SK-N-SH (cell line): ENCODE measurements at places on chromosomes 6 and 20. TPM values are rescaled to one million over a fixed set of nuclear protein-coding genes. Genes with fewer than 3 reads are reported as not detected.

GRCh38 chr6:39128106-39128505 is 13.1 kb upstream of the SAYSD1 start:
- DNase-seq = no peak

DNA sequence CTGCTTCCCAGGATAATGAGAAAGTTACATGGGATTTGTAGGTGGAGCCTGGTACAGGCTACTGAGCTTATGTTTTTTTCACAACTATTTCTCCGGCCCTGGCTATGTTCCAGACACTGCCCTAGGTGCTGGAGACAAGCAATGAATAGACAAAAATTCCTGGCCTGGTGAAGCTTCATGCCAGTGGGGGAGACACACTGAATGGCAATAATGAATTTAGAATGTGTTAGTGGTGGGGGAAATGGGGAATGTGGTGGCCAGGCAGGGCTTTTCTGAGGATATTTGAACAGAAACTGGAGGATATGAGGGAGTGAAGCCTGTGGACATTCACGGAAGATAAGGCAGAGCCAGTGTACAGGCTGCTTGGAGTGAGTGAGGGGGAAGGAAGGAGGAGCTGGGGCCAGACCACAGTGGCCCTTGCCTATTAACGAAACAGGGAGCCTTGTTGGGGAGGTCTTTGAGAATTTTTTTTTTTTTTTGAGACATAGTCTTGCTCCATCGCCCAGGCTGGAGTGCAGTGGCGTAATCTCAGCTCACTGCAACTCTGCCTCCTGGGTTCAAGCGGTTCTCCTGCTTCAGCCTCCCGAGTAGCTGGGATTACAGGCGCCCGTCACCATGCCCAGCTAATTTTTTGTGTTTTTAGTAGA is 6.6 kb downstream of the FOXS1 start:
- DNase-seq = no peak

DNA sequence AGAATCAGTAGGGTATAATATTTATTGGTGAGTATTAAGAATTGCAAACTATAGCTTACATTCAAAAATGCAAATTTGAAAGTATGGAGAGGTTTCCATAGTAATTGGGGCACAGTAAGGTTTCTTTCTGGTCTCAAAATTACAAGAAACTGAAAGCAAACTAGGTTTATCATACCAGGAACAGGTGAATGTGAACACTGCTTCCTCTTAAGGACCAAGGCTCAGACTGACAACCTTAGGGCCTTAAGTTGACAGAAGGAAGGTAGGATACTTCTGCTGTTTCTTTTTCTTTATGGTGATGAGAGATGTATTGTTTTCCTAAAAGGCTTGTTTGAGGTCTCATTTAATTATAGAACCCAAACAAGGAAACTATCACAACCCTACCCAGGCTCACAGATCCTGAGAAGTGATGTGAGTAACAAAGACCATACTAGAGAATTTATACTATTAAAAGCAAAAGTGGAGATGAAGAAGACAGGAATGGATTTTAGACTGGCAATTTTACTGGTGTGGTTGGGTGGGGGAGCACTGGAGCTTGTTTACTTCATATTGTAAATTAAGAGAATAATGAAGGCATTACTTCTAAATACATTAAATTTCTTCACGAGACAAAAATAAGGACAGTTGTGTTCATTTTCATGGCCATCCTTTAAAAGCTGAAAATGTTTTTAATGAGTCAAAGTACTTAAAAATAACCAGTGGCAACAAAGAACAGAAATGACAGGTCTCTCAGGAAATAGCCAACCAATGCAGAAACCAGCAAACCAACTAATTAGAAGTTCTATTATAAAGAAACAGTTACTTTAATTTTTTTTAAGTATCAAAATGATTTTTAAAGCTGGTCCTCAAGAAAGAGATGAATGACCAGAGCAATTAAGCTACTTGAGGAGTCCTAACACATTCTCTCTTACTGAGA is 21.3 kb downstream of the STAU1 start:
- DNase-seq = no peak

- no peak for DNase-seq
Observed at GRCh38 chr6:145092554-145092953, 642.8 kb downstream of the EPM2A start.

GRCh38 chr6:116298973-116299372 is 19.2 kb upstream of the TSPYL1 start:
- no peak for DNase-seq

- no peak for DNase-seq
Observed at GRCh38 chr20:57470212-57470522, 54.8 kb downstream of the CTCFL start.

ADGRF5 gene
- polyA plus RNA-seq = 0.02 and 0.06 TPM in 2 replicates

DOK5 gene
- polyA plus RNA-seq = 12.3 and 12.4 TPM in 2 replicates

SLC22A16 gene
- polyA plus RNA-seq = not detected in 2 replicates
